ENCODE measurements at places on chromosomes 5 and 9. TPM values are rescaled to one million over a fixed set of nuclear protein-coding genes. Genes with fewer than 3 reads are reported as not detected.

The C9 gene
- total RNA-seq, result not detected

DNA sequence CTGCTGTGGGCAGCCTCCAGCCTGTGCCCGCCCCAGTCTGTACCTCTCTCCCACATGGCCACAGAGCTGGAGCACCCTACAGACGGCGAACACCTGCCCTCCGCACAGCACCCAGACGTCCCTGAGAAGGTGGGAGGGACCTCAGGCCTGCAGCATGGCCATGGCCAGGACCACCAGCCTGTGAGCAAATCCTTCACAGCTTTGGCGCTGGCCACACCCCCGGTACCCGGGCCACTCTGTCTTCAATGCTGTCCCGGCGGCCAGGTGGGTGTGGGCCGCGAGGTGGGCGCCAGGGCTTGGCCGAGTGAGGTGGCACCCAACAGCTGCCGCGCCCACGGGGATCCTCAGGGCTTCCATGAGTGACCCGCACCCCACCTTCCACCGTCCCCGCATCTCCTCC lies 18.7 kb downstream of the NOTCH1 start:
- no peak overlapping the region for H3K4me3 ChIP-seq
- H3K4me1 ChIP-seq, result peaks cover 14% of the 10 kb centered on the region
- DNase-seq, result no peak
- no peaks in the 10 kb centered on the region for H3K27me3 ChIP-seq
- H3K27ac ChIP-seq, result no peak overlapping the region

GRCh38 chr5:139049780-139050179 lies 148.4 kb downstream of the SIL1 start:
- H3K4me3 ChIP-seq, result no peak overlapping the region
- no peaks in the 10 kb centered on the region for H3K27me3 ChIP-seq
- no peak for DNase-seq

DNA sequence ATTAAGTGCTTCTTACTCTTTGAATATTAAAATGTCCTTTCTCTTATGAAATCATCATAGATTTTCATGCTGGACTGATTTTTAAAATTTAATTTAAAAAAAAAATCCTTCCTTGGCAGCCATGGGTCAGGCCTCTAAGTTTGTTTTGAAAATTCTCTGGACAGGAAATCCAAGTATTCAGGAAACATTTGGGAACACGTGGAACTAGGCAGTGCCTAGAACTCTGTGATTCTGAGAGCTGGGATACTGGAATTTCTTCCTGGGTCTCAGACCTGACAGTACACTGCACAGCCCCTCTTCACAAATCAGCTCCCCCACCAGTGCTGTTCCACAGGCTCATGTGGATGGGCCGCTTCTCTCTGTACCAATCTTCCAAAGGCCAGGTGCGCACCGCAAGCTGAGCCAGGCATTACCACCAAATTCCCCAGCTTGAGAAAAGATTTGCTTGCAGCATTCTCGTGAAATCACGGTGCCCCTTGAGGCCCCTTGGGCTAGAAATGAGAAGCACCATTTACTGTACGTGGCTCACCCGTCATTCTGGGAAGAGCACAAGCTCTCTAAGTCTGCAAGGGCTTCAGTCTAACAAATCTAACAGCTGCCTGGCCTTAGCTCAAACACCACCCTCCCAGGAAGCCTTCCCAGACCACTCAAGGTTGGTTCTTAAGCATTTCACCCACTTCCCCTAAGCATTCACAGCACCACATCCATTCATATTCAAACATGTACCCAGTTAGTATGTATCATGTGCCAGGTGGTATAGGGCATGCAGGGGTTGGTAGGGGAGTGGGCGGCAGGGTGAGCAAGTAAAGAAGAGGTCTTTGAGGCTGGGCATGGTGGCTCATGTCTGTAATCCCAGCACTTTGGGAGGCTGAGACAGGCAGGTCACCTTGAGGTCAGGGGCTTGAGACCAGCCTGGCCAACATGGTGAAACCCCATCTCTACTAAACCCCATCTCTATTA lies 26.5 kb downstream of the B4GALT1 start:
- peaks cover 11% of the 10 kb centered on the region for H3K4me1 ChIP-seq
- H3K27me3 ChIP-seq, result no peaks in the 10 kb centered on the region
- no peak overlapping the region for H3K4me3 ChIP-seq
- no peak overlapping the region for H3K27ac ChIP-seq
- no peak for DNase-seq

The LPAR1 gene
- 29.0 TPM for total RNA-seq

DNA sequence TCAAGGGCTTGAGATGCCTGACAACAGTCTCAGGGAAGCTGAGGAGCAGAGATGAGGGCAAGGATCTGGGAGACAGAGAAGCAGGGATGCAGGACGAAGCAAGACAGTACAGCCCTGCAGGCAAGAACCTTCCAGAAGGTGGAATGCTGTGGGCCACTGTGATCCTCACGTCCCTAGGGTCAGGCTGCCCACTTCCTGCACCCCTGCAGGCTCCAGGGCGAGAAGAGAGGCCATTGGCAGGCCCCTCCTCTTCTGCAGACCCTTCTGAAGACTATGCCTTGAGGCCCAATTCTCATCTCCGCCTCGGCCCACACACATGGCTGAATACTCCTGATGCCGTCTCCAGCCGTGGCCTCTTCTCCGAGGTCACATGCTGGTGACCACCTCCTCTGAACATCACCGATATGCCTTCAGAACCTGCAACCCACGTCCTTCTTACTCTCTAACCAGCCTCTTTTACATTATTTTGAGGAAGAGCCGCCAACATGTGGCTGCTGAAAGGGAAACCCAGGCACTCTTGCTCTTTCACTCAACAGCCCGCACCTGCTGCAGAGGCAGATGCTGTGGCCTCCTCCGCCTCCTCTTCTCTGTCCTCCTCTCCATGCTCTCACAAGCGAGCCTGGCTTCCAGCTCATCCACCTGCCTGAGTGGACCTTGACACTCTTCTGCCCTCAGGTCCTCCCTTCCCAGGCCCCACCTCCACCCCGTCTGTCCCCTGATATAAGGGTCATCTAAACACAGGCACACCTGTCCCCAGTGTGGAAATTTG lies 181.5 kb downstream of the IRX2 start:
- H3K36me3 ChIP-seq, result no peaks in the 10 kb centered on the region
- no peak overlapping the region for H3K4me3 ChIP-seq
- H3K4me1 ChIP-seq, result no peaks in the 10 kb centered on the region

DNA sequence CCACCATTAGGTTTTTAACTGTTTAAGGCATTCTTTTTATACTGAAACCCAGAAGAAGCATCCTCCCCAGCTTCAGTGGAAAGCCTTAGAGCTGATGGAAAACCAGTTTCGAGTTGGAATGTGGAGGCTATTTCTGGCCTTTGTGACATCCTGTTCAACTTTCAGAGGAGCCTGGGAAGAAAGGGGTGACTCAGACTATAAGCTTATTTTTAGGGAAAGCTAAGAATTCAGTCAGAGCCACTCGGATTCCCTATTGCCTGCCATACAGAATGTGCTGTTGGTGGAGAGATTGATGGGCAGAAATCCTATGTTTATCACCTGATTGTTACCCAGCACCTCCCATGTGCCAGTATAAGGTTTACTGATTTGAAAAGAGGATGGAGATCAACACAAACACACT lies 19.8 kb downstream of the PALM2AKAP2 start:
- DNase-seq, result no peak
- peaks cover 3% of the 10 kb centered on the region for H3K27me3 ChIP-seq
- H3K27ac ChIP-seq, result no peak overlapping the region
- no peaks in the 10 kb centered on the region for H3K4me1 ChIP-seq
